Fibroblast of upper back skin (primary cell): ENCODE measurements at places on chromosomes 5 and 9.

- DNase-seq = no peak
Measured at GRCh38 chr9:114345493-114346065, 15.9 kb downstream of the ORM2 start.

GRCh38 chr5:31939151-31939550 lies 235.0 kb downstream of the GOLPH3 start:
- no peak for DNase-seq

DNA sequence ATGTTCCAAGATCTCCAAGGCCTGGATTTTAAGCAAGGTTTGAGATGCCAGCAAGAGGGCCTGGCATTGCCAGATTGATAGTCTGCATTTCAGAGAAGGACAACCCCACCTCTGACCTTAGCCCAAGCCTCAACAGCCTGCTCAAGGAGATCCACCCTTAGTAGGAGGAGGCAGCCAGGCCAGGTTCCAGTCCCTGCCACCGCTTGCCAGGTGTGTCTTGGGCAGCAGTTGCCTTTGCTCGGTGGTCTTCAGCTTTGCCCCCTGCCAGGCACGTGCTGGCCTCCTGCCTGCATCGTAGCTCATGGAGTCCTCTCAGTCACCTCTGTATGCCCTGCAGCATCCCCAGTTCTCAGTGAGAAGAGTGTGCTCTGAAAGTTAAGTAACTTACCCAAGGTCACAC lies 134.2 kb downstream of the KCNIP1 start:
- DNase-seq = no peak

DNA sequence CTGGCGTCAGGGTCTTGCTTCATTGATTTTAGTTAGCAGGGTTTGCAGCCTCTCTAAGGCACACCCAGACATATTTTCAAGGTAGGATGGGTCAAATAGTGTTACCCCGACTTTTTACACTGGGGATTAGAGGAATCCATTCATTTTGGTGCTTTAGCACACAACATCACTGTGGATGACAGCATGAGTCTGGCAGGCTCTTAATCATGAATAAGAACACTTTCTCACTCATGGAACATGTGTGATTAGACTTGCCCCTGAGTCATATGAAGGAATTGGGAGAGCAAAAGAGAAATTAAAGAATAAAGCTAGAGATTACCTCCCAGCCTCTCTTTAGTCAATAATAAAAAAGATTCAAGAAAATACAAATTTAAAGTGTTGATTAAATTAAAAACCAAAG lies 175.6 kb downstream of the SEMA5A start:
- DNase-seq = peak; percentile 57

- DNase-seq = no peak
Measured at GRCh38 chr9:114745108-114745848, 60.6 kb downstream of the TNFSF15 start.

GRCh38 chr5:31908396-31908795 lies 265.7 kb downstream of the GOLPH3 start:
- no peak for DNase-seq
